Activated CD4-positive, alpha-beta T cell treated with anti-CD3 and anti-CD28 coated beads, Interleukin-2, amount 50 U/mL, for 48 hours (primary cell): ENCODE measurements at places on chromosomes 2 and 18.

GRCh38 chr2:48508461-48509124, 21.4 kb upstream of the STON1 start:
- no peak for DNase-seq

DNA sequence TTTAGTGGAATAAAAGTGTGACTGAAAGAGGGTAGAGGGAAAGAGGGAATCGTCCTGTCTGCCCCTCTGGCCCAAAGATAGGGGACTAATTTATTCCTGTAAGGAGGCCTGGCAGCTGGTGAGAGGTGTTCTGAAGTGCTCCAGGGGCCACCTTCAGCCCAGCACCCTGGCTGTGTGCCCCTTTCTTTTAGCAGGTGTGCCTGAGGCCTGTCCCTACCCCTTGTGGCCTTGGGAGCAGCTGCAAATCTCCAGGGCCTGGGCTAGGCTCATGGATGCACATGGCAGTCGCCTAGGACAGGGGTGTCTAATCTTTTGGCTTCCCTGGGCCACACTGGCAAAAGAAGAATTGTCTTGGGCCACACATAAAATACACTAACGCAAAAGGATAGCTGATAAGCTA, 37.3 kb downstream of the FHOD3 start:
- DNase-seq: no peak

GRCh38 chr2:133209325-133209724, 358.9 kb downstream of the NCKAP5 start:
- DNase-seq: no peak

- DNase-seq: no peak
These were observed 63.4 kb upstream of the KLF7 start for GRCh38 chr2:207229161-207229560.

- DNase-seq: no peak
These were observed 7.8 kb downstream of the COLEC11 start for GRCh38 chr2:3602553-3603339.

- DNase-seq: no peak
These were observed 747.5 kb upstream of the ZEB2 start for GRCh38 chr2:145267451-145267850.

- DNase-seq: no peak
These were observed 257.8 kb upstream of the GALNT5 start for GRCh38 chr2:156999661-157000060.

GRCh38 chr2:217976301-217976700, 26.5 kb downstream of the TNS1 start:
- no peak for DNase-seq

GRCh38 chr2:224576088-224576715, 9.0 kb downstream of the CUL3 start:
- no peak for DNase-seq

DNA sequence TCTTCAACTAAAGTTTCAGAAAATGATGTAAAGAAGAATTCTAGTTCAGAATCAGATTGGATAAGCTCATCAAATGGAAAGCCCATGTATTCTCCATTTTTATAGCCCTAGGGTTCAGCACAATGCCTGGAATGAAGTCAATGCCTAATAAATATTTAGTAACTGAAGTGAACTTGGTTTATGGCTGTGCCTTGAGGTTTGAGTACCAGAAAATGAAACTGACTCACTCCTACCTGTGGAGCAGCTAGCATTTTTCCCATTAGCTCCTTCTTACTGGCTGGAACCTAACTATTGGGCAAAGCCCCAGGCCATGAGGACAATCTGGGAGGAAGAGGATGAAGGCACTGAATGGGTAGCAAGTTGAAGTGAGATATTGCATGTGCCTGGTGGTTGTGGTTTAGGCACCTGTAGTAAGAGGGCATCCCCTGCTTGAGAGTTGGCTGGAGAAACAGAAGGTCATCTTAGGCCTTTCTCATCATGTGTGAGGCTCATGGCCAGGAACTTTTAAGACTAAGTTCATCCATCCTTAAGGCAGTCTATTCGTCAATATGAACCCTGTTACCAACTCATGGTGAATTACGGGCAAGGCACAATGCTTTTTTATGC, 85.0 kb upstream of the LYPD1 start:
- DNase-seq: no peak

DNA sequence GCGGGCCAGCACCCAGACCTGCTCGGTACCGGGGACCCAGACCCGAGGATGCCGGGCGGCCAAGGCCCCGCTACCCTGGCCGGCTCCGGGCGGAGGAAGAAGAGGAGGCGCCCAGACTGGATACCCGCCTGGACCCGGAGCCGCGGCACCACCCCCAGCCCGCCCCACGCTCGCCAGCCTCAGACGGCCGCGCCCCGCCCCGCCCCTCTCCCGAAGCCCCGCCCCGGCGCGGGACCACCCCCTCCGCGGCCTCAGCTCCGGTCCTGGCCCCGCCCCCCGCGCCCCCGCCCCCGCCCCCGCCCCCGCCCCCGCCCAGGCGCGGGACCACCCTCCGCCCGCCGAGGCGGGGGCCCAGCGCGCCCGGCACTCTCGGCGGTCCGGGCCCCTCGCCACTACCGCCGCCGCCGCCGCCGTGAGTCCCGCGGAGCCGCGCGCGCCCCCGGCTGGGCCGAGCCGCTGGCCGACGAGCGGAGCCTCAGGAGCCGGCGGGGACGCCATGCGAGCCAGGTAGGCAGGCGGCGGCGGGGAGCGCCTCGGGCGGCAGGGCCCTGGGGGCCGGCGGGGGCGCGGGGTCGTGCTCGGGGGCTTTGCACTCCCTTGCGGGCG, at the start of gene SH3BP4:
SH3BP4 (plus strand) TSS at position 354 of the 606 bp plus-strand sequence. CDS start 82,986 bp downstream, outside the sequence.
- DNase-seq: peak; percentile 50

DNA sequence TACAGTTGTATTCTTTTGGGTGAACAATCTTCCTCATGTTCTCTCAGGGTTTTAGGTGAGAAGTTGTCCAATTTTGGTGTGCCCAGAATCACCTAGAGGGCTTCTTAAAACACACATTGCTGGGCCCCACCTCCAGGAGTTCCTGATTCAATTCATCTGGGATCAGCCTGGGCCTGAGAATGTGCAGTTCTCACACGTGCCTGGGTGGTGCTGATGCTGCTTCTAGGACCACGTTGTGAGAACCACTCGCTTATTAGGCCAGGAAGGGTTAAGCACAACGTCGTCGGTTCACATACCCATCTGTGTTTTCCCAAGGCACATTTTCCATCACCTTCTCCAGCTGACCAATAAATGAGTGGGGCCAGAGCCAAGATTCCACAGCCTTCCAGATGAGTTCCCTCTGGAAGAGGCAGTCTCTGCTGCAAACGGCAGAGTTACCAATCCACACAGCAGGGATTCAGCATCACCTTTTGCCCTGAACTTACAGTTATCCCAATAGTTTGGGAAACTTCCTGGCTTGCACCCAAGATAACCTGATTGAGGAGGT, 277.7 kb upstream of the HNRNPA3 start:
- DNase-seq: no peak

DNA sequence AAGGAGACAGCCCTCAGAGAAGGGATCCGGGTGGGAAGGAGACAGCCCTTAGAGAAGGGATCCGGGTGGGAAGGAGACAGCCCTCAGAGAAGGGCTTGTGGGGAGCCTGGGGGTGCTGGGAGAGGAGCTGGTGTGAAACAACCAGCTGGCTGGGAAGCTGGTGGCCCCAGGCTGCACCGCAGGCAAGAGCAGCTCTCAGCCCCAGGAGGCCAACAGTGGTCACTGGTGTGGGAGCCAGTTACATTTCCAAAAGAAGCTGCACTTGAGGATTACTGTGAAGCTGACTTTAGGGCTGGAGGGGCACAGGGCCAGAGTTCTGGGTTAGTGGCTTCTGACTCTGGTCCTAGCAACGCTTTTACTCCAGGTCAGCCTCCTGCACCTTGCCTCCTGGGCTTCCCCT, 3.3 kb downstream of the HES6 start:
- DNase-seq: no peak

DNA sequence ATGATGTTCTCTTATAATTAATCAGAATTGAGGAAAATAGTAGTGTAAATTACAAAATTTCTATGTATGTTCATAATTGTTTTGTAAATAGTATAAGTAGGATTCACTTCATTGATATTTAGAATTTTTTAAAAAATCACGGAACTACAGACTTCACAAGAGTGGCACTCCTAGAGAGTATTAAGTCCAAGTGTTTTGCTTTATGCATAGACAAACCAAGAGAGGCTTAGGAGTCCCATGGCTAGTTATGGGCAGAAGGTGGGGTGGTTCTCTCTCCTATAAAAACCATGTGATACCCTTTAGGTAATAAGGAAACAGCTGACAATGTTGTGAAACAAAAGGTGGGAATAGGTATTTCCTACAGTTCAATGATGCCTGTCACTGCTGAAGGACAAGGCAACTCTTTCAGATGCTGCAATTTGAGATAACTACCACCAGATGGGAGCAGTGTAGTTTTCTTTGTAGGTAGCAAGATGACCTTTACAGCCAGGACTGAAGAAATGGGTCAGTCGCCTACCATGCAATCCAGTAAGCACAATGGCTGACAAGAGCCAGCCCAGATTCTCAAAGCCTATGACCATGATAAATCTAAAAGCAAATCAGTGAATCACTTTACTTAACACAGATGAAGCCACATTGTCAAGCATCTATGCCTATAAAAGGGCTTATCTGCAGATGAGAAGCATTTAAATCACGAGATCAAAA, 83.9 kb downstream of the AAK1 start:
- DNase-seq: no peak

DNA sequence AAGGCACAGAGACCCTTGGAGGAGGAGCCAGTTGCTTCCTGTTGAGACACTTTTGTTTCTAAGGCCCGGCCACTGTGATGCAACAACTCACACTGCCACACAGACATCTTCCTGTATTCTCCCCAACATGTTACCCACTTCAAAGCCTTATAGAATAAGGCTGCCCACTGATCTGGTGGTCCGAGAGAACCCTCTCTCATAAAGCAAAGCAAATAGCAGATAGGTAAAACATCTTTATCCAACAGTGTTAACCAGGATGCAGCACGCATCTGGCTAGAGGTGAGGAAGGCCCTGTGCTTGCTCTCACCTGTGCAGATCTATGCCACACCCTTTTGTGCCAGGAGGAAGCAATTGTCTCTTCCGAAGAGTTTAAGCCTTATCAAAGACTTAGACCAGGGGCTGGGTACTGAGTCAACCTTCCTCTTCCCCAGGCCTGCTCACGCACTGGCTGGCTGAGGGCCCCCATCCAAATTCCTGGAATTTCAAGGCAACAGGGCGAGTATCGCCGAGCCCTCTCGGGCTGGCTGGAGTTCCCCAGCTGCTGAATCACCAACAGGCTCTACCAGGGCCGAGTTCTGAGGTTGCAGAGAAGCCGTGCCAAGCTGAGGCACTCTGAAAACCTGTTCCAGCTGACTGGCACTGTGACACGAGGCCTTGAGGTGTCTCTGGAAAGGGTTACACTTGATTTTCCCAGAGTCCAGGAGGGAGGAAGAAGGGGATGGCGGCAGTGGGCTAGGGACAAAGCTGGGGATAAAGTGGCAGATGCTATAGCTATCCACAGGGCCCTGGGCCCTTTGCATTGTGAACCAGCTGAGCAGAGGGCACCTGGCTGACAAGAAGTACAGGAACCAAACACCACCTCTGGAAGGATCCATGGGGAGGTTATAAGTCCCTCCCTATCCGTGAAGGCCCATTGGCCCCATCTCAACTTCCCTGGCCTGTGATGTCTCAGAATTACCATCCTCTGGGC, 29.3 kb downstream of the TGFA start:
- DNase-seq: peak; percentile 38

GRCh38 chr18:48667276-48668254, 128.7 kb downstream of the CTIF start:
- no peak for DNase-seq

GRCh38 chr2:236642125-236642524, 72.5 kb downstream of the ACKR3 start:
- no peak for DNase-seq

DNA sequence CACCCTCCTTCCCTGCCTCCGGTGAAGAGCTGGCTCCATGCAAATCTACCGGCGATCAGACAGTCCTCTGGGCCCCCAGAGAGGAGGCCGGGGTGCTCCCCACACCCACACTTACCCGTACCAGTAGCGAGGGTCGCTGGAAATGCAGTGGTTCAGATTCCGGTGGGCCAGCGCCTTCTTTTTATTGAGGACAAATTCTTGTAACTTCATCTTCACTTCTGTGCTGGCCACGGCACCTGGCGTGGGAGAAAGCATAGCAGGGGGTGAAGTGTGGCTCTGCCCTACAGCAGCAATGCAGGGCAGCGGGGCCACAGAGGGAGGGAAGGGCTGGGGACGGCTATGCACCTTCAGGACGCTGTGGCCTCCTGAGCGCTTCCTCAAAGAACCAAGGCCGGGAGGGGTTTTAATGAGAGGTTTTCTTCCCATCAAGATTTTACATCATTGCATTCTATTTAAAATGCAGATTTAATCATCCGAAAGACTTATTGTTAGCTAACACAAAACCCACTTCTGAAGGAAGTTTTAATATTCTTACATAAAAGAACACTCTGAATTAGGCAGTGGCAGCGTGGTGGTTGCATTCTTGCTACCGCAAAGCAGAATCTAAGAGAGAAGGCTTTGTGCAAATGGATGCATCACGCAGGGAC, 237.0 kb downstream of the HDAC4 start:
- no peak for DNase-seq
